ENCODE measurements at places on chromosomes 1 and 21. TPM values are rescaled to one million over a fixed set of nuclear protein-coding genes. Genes with fewer than 3 reads are reported as not detected.

Gene KRTAP8-1
- total RNA-seq = not detected

Gene F13B
- not detected for total RNA-seq

Gene MLLT11
- 5.3 TPM for total RNA-seq

Gene KCNJ9
- total RNA-seq = not detected

Gene OR2W3
- total RNA-seq = 0.54 TPM

Data from IMR-90 (cell line).